ENCODE measurements at places on chromosomes 11 and 22. TPM values are rescaled to one million over a fixed set of nuclear protein-coding genes. Genes with fewer than 3 reads are reported as not detected.

HSPB2 gene
- 3.8 TPM for total RNA-seq

DNA sequence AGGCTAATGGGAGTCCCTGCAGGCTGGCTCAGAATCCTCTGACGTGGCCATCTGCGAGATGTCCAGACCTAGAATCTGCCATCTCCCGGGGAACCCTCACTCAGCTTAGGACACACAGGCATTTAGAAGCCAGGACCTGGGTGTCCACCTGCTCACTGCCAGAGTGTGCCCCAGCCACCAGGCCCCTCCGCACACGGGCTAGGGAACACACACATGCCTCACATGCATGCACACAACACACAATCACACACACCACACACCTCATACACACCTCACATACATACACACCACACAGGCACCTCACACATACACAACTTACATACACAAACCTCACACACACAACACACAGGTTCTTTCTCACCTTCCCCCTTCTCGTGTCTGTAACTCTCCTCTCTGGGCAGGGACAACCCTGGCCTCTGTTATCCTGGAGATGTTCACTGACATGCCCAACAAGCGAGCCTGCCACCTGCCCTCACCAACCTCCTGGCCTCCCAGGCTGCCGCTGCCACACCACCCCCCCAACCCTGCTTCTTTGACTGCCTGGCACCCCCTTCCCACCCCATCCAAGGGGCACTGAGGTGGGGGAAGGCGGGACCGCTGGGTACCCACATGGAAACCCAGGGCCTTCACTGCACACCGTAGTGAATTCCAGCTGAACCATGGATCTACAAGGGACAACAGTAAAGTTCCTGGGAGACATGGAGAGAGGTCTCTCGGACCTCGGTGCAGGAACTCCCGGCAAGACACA lies 38.1 kb downstream of the GNB1L start:
- no peak for DNase-seq

GRCh38 chr22:17158176-17158567 lies 905 bp downstream of the HDHD5 start:
- no peak for DNase-seq

DNHD1 gene
- total RNA-seq = 9.1 TPM

GRCh38 chr11:11039208-11039965 lies 181.5 kb upstream of the ZBED5 start:
- DNase-seq = peak; percentile 31

DNA sequence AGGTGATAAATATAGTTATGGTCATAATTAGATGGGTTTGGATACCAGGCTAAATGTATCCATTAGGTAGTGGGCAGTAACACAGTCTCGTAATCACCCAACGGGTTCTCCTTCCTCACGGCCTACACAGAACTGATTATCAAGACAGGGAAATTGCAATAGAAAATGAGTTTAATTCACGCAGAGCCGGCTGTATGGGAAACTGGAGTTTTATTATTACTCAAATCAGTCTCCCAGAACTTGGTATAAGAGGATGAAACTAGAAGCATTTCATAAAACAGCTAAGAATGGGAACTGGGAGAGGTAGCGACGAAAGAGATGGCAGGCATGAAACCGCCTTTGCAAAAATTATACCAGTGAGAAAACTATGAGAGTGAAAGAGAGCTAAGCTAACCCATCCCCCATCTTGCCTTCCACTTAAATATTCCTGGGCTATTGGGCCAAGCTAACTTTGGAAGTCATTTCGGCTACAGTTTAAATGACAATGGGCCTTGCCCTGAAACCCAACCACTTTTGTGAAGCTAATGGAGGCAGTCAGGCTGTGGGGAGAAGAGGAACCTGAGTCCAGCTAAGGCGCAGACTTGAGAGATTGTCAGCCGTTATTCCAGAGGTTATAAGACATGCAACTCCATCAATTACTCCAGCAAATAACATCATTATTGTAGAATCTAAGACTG lies 29.6 kb downstream of the CTSC start:
- DNase-seq = no peak

LUZP2 gene
- 1.5 TPM for total RNA-seq

DNA sequence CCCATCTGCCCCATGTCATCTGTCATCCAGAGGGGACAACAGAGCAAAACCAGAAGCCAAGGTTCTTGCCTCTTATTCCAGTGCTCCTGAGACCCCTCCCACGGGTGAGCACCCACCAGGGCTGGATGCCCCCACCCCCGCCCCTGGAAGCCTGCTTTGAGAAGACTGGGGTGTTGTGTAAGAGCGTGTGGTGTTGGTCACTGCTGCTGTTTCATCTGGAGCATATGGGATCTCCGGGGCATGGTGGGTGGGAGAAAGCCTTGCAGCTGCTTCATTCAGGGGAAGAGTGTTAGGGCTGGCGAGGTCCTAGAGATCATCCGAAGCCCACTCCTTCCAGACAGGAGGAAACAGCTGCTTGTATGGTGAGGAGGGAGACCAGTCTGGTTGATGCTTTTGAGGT lies 54.1 kb downstream of the CHRDL2 start:
- no peak for DNase-seq

DNA sequence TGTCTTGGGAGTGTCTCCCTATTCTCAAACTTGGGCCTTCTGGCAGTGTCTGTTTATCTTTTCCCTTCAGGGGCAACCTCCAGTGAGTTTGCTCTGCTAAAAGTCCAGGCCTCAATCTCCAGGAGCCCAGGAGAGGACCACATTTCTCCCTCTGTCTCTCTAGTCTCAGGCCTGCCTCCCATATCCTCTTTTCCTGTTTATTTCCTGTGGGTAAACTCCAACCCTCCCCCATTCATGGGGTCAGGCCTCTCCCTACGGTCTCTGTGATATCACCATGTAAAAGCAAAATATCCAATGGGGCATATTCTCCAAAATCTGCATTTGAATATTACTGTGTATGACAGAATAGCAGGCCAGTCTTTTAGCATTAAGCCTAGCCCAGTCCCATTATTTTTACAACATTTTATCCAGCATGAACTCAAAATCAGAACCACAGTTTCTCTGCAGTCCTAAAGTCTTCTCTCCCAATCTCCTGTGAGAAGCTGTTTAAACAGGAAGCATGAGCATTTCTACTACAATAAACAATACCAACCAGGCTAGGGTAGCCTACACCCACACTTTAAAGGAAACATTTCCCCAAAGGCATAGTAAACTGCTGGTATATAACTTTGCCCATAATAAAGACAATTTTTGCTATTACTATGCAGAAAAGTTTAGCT lies 18.0 kb upstream of the TMEM135 start:
- DNase-seq = no peak

MAPK8IP2 gene
- total RNA-seq = 2.2 TPM

DNA sequence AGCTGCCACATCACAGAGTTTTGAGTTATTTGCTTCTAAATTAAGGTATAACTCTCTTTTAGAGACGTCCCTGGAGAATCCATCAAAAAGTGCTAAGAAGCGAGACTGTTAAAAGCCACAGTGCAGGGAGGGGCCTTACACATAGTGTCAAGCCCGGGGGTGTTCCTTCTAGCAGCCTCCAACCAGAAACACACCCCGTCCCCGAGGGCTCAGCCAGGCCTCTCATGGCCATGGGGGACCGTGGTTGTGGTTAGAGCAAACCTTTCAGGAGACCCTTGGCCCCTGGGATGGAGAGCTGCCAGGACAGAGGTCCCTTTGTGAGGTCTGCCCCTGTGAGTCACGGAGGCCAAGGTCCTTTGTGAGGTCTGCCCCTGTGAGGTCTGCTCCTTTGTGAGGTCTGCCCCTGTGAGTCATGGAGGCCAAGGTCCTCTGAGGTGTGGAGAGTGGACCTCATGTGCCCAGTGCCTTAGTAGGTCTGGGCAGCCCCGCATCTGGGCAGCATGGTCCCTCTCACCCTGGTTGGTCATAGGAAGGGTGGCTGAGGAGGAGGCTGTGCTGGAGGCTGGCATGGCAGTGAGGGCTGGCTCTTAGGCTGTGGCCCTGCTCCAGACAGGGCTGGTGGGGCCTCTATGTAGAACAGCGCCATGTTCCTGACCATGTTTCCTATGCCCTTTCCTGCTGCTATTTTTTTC lies 5.4 kb downstream of the GNAZ start:
- DNase-seq = no peak

DNA sequence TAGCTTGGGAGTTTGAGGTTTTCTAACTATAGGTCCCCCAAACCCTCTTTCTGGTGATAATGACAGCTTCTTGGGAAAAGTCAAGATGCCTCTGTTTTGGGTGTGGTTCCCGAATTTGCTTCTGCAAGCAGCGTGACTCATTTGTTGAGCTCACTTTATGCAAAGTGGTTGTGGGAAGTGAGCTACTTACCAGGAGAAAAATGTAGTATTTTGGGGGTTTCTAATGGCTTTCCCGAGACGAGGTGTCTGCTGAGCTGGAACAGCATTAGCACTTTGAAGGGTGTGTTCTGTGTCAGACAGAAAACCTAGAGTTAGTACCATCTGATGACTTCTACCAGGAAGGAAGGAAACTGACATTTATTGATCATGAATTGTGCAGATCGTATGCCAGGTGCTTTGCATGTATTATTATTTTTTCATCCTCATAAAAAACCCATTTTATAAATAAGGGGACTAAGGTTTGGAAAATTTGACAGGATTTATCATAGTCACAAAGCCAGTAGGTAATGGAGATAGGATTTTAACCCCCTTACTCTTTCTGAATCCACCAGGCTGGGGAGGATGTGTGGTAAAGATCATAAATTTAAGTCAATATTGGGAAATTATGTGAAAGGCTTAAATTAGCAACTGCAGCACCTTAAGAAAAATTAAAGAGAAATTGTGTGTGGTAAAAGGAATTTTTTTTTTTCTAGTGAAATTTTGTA lies 108.8 kb upstream of the CD44 start:
- peak; percentile 63 for DNase-seq

RIMBP3C gene
- 0.49 TPM for total RNA-seq
